ENCODE measurements at places on chromosomes 5 and 9.

DNA sequence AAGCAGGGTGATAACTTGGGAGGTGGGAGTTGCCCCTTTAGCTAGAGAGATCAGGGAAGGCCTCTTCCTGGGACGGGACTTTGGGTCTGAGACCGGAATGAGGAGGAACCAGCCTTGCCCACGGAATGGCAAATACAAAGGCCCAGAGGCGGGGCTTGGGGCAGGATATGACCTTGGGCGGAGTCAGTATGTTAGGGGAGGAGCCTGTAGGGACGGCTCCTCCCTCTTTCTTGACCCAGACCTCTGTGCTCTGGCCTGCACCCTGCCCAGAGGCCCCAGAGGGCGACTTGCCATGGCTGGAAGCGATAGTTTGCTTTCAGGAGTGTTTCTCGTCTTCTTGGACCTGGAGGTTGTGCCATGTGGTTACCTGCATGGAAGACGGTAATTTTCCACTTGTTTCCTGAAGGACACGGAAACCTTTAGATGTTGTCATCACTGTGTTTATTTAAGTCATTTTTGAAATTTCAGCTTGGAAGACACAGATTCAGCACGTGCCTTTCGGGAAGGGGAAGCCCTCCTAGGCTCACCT is 85.6 kb downstream of the DAB2IP start:
- DNase-seq, result no peak

GRCh38 chr9:1354086-1354485 is 303.9 kb downstream of the DMRT2 start:
- DNase-seq, result no peak

DNA sequence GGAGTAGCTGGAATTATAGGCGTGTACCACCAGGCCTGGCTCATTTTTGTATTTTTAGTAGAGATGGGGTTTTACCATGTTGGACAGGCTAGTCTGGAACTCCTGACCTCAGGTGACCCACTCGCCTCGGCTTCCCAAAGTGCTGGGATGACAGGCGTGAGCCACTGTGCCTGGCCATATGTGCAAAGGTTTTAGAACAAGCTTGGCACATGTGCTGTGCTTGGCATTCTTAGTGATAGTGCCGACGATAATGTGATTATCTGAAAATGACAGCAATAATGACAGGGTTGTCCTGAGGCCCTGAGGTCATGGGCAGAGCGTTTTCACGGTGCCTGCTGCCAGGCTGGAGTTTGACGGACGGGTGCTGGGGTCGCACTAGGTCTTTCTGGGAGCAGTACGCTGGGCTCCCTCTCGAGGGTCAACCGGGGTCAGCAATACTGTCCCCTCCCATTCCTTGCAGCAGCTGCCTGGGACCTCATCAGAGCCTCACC is 42.6 kb downstream of the HMCN2 start:
- DNase-seq, result no peak

- DNase-seq, result no peak
Observed at GRCh38 chr9:96489482-96489979, 39.6 kb downstream of the HABP4 start.

DNA sequence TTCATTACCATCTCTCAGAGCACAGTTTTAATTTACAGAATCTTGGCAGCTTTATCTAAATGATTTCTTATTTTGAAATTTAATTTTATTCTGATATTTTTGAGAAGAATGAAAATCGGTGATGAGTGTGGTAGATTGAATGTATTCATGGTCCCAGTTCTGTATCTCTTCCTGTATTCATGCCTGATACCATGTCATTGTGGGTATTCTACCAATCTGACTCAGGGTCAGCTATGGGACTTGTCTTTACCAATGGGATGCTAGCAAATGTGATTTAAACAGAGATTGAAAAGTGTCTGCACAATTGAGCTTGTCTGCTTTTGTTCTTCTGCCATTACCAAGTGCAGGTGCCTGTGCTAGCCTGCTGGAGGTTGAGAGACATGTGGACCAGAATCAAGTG is 17.8 kb upstream of the ZNF618 start:
- DNase-seq, result no peak

DNA sequence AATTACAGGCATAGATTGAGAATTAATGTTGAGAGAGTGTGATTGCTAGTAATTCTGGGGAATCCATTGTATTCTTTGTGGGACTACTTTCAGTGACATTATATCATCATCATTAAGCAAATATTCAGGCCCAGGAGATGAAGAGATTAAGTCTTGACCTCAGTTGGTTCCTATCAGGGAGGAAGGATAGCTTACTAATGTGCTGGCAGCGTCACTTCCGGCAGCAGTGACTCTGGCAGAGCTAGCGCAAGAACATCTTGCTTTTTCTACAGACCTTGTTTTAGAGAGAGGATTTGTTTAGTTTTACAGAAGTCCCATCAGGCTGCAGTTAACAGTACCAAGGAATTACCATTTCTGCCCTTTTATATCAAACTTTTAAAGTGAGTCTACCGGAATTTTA is 20.3 kb downstream of the OSTF1 start:
- DNase-seq, result peak; percentile 42

- no peak for DNase-seq
Observed at GRCh38 chr5:109312695-109313094, 97.1 kb downstream of the PJA2 start.

DNA sequence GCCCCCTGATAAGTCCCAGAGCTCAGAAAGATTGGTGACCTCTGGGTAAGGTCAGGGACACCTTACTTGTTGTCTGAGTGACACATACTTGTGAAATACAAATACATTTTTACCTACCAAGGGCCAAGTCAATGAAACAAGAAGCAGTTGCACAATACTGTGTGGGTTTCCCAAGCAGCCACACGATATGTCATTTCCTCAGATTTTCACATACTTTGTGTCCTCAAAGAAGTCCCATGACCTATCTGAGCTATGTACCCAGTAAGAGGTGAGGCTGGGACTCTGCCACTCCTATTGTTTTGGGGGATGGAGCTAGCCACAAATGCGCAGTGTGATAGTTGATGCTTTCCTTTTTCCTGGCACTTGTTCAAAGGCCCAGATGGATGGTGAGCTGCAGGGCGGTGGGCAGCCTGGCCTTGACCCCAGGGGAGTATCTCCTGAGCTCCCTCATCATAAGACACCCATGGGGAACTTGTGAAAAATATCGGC is 4.8 kb upstream of the SLC25A51 start:
- no peak for DNase-seq

DNA sequence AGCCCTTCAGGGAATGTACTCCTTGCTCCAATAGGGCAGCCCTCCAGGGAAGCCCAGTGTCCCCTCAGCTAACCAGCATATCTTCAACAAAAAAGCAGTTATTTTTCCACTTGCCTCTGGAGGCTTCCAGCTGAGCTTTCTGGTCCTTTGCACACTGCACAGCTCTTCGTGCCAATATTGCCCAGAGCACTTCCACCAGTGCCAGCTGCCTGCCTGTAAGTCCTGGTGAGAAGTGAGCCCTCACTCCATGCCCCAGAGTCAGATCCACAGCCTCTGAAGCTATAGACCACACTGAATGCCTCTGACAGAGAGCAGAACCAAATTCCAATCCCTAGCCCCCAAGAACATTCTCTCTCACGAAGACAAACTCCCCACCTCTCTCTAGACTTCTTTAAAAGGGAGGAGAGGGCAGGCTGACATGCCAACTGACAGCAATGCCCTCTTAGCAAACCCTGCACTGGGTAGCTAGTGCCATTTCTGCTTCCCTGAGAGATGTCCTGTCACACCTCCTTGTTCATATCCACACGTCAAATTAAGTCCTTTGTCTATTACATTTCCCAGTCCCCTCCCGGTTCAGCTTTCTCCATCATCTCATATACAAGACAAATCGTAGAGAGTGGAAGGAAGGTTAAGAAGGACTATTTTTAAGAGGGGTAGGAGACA is 12.7 kb upstream of the HEXB start:
- DNase-seq, result no peak

- DNase-seq, result peak; percentile 50
Observed at GRCh38 chr9:130866474-130866965, 30.1 kb downstream of the QRFP start.

GRCh38 chr9:128399861-128400260 is 20.8 kb upstream of the CERCAM start:
- DNase-seq, result no peak

DNA sequence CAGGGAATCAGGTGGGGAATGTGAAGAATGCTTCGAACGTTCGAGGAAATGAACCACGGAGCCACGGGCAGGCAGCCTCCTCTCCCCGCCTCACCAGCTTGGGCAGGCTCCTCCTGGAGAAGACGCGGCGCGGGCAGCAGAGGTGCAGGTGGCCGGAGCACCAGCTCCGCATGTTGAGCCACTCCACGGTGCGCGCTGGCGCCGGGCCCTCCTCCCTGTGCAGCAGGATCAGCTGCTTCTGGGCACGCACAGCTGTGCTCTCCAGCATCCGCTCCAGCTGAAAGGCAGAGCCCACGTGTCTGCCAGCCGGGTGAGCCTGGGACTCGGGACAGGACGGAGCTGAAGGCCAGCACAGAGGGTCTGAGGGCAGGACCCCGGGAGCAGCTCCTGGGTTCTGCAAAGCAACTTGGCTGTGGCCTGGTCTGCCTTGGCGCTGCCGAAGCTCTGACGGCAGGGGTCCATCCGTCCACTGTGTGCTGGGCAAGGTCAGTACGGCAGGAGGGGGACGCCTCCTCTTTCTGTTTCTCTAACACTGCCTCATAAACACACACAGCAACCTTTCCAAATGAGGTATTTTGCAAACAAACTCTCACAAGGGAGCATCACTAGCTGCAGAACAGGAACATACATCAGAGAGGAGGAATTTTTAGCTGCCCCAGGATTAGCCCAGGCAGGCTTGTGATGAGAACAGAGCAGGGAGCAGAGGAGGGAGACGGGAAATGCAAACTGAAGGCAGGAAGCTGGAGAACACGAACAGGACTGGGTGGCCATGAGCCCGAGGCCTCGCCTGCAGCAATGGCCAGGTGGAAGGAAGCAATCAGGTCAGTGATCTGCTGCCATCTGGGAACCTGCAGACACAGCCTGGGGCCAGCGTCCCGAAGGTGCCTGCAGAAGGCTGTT is 20.1 kb upstream of the NSMF start:
- DNase-seq, result no peak

- DNase-seq, result peak; percentile 79
Observed at GRCh38 chr9:128684325-128685199, 4.5 kb upstream of the SET start.

- DNase-seq, result no peak
Observed at GRCh38 chr9:124618476-124618875, 111.3 kb upstream of the NR5A1 start.

GRCh38 chr5:105817416-105817815 is 1853.3 kb downstream of the EFNA5 start:
- DNase-seq, result no peak

- DNase-seq, result no peak
Observed at GRCh38 chr9:1531424-1531823, 481.3 kb downstream of the DMRT2 start.

GRCh38 chr9:2709645-2710101 is 7.6 kb upstream of the KCNV2 start:
- no peak for DNase-seq

DNA sequence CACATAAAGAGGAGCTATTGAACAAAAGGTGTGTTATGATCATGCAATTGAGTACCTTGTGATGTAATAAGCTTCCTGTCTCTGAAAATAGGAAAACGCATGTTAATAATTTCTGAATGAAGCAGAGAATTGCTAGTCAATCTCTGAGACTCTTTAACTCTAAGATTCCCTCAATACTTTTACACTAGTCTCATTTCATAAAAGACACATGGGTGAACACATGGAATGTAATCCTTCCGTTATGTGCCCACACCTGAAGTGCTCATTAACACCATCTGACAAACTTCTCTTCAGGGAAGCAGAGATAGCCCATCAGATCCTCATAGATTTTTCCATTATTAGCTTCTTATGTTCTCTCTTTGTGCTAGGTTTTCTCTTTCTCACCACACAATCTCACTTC is 182.4 kb downstream of the TLR4 start:
- DNase-seq, result no peak

DNA sequence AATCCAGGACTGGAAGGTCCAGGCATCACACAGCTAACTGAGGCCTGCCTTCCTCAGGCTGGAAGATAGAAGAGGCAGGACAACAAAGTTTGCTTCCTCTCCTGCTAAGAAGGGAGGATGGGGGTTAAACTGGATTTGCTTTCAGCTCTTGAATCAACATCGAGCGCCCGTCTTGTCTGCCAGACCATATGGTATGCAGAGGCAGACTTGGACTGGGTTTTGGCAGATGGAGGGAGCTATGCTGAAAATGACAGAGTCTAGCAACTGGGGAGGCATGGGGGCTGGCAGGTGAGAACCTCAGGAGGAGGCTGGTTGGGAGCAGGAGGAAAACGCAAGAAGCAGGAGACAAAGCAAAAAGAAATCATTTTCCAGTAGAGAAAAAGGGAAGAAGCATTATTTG is 289.5 kb upstream of the IL12B start:
- no peak for DNase-seq

DNA sequence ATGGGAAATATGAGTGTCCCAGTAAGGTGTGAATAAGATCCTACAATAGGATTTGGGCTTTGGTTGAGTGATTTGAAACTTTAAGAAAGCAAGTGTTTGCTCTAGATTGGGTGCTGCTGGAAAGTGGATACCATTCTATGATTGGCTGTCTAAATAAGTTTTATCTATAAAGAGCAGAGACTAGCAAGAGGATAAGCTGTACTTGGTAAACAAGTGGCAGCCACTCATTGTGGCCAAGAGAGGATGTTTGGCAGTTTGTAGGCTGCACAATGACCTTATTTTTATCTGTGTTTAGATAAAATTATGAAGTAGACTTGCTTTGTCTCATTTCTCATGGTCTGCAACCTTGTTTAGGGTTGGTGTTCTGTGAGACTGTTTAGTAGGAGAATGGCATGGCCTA is 341.6 kb upstream of the PIK3R1 start:
- no peak for DNase-seq

GRCh38 chr5:172178301-172178987 is 9.6 kb downstream of the STK10 start:
- peak; percentile 45 for DNase-seq

DNA sequence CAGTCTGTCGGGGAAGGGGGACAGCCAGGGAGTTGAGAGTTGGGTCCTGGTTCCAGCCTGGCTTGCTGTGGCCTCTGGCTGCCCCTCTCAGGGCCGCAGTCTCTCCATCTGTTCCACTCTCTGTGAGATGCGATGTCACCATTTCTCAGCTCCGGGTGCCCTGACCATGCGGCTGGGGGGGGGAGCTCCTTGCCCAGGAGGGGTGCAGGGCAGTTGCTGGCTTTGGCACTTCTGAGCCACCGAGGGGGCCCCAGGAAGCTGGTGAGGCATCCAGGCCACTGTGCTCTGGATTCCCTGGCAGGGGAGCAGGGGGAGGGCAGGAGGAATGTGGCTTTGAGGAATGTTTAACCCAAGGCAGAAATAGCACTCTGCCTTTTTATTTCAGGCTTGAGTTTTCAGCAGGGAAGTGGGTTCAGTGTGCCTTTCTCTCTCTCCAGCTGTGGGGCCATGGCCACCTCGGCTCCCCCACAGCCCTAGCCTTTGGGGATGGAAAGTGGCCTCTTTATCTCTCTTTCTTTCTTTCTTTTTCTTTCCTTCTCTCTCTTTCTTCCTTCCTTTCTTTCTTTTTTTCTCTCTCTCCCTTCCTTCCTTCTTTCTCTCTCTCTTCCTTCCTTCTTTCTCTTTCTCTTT is 11.0 kb downstream of the NCS1 start:
- no peak for DNase-seq

- DNase-seq, result no peak
Observed at GRCh38 chr9:72338631-72339030, 26.4 kb downstream of the ZFAND5 start.

- no peak for DNase-seq
Observed at GRCh38 chr5:43772764-43773477, 169.9 kb downstream of the NNT start.

- DNase-seq, result no peak
Observed at GRCh38 chr9:109802491-109802890, 22.5 kb downstream of the PALM2AKAP2 start.

Data from CD4-positive, alpha-beta T cell treated with Interleukin-12 subunit alpha and Interleukin-12 subunit beta, for 1 hour (primary cell).